H1 (cell line): ENCODE measurements at places on chromosomes 13 and 19.

DNA sequence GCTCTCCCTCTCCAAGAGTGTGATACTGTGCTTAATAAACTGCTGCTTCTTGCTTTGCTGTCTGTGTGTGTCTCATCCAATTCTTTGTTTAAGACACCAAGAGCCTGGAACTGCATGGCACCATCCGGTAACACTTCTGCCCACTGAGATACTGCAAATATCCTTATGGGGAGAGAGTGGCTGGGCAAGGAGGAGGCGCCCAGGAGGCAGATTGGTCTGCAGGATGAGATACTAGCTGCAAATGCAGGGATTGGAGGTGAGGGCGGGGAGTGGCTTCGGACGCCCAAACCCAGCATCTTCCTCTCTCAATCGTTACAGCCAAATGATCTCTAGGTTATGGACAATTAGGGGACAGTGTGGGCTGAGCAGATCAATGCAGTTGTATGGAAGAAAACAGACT lies 1.7 kb upstream of the SIGLEC7 start:
- H3K27me3 ChIP-seq, result no peaks in the 10 kb centered on the region
- H3K4me3 ChIP-seq, result no peak overlapping the region; the same call in 1 of the 2 replicates
- peak; percentile 57 for DNase-seq
- H3K36me3 ChIP-seq, result no peaks in the 10 kb centered on the region
- peaks cover 7% of the 10 kb centered on the region; the same call in 1 of the 2 replicates for H3K4me1 ChIP-seq

DNA sequence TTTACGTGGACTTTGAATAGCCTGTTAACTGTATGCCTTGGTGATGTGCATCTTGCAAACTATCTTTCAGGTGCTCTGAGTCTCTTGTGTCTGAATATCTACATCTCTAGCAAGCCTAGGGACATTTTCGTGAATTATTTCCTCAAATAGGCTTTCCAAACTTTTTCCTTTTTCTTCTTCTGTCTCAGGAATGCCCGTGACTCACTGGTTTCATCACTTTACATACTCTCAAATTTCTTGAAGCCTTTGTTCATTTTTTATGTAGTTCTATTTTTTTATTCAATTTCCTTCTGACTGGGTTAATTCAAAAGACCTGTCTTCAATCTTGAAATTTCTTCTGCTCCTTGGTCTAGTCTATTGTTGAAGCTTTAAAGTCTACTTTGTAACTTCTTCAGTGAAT lies 332.2 kb downstream of the OXGR1 start:
- H3K27ac ChIP-seq, result no peak overlapping the region
- H3K4me1 ChIP-seq, result no peaks in the 10 kb centered on the region
- no peak for DNase-seq
- H3K27me3 ChIP-seq, result no peaks in the 10 kb centered on the region
- no peak overlapping the region for H3K4me3 ChIP-seq
- H3K36me3 ChIP-seq, result no peaks in the 10 kb centered on the region

- no peaks in the 10 kb centered on the region for H3K36me3 ChIP-seq
- H3K27ac ChIP-seq, result no peak overlapping the region
- H3K27me3 ChIP-seq, result no peaks in the 10 kb centered on the region
- H3K4me3 ChIP-seq, result no peak overlapping the region
Measured at GRCh38 chr13:50485979-50486935, 357.2 kb downstream of the DLEU7 start.

DNA sequence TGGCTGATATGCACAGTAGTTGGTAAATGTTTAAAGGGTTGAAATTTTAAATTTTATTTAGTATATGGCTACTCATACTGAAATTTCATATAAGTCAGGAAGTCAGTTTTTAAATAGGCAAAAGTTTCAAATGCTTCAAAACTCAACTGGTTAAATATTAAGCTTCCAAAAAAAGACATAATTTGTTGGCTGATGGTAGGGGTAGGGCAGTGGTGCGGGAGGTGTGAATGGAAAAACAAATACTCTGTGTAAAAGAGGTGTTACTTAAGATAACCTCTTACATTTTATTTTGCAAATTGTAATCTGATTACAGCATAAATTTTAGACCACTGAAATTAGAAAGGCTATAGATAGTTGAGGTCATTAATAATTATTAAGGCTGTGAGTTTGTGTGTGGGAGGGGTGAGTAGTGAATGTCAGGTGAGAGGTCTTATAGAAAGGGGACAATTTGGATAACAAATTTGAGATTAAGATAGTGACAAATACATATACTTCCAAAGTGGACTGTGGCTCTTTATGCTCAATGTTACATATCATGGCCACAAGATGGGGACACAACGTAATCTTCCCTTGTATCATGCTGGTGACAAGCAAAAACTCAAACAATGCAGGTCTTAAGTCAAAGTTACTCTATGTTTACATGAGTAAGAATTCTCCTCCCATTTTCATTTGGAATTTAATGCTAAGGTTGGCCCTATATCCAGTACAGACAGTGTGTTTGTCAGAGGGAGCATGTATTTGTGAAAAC lies 36.6 kb upstream of the OXGR1 start:
- H3K27me3 ChIP-seq, result no peaks in the 10 kb centered on the region
- no peak for DNase-seq
- no peaks in the 10 kb centered on the region for H3K36me3 ChIP-seq
- H3K4me3 ChIP-seq, result no peak overlapping the region
